ENCODE measurements at places on chromosomes 2 and 18. TPM values are rescaled to one million over a fixed set of nuclear protein-coding genes. Genes with fewer than 3 reads are reported as not detected.

GRCh38 chr18:65365245-65365980 is 385.4 kb upstream of the CDH7 start:
- no peak overlapping the region for H3K4me3 ChIP-seq
- no peaks in the 10 kb centered on the region for H3K4me1 ChIP-seq
- H3K27me3 ChIP-seq: no peaks in the 10 kb centered on the region
- H3K27ac ChIP-seq: no peak overlapping the region

- peaks cover 46% of the 10 kb centered on the region for H3K27me3 ChIP-seq
- no peak for DNase-seq
- H3K36me3 ChIP-seq: no peaks in the 10 kb centered on the region
- H3K27ac ChIP-seq: no peak overlapping the region
- peaks cover 13% of the 10 kb centered on the region for H3K4me1 ChIP-seq
Observed at GRCh38 chr2:120347396-120348060, 1.6 kb downstream of the INHBB start.

- H3K4me1 ChIP-seq: peaks cover 7% of the 10 kb centered on the region
- H3K27ac ChIP-seq: no peak within 1 kb of the TSS
- DNase-seq: no peak
- peak within 1 kb of the TSS; percentile 47 for H3K4me3 ChIP-seq
- H3K36me3 ChIP-seq: no peaks in the 10 kb centered on the region
- peaks cover 49% of the 10 kb centered on the region for H3K27me3 ChIP-seq
Observed at GRCh38 chr2:222671259-222672067, at the start of gene MOGAT1. Gene MOGAT1 (plus strand): TSS chr2:222671658. CDS start chr2:222671786, 128 bp downstream.

DNA sequence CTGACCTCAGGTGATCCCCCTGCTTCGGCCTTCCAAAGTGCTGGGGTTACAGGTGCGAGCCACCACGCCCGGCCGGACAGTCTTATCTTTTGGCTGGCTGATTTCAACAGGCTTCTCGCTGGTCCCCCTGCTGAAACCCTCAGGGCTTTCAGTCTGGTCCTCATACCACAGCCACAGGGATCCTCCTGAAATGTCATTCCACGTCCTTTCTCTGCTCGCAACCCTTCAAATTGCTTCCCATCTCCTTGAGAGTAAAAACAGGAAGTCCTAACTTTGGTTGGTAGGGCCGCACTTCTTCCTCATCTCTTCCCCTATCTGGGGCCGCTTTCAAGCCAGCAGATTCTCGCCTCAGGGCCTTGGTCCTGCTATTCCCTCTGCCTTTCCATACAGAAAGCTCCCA is 1.4 kb upstream of the CAB39 start:
- DNase-seq: no peak
- no peaks in the 10 kb centered on the region for H3K27me3 ChIP-seq
- peaks cover 10% of the 10 kb centered on the region for H3K36me3 ChIP-seq
- no peak overlapping the region for H3K27ac ChIP-seq

DNA sequence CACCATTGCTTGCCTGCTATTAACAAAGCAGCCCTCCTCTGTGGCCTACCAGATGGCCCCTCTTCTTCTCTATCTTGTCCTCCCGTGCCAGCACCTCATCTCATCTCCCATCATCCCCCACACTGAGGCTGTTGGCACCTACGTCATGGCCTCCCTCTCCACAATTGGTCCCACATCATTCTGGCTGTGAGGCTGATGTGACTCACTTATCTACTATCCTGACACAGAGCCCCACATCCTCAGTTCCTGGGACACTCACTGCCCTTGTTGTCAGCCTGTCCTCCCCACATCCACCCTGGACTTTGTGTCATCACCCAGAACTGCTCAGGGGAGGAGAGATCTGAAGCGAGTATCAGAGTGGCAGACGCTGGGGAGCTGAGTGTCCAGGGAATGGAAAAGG is 102.9 kb downstream of the MRO start:
- no peak overlapping the region for H3K27ac ChIP-seq
- no peaks in the 10 kb centered on the region for H3K4me1 ChIP-seq
- no peaks in the 10 kb centered on the region for H3K27me3 ChIP-seq
- H3K4me3 ChIP-seq: no peak overlapping the region
- H3K36me3 ChIP-seq: no peaks in the 10 kb centered on the region

Gene PDCD1
- 8.3 TPM for total RNA-seq
